ENCODE measurements at places on chromosomes 2 and 18. TPM values are rescaled to one million over a fixed set of nuclear protein-coding genes. Genes with fewer than 3 reads are reported as not detected.
A peak's percentile ranks its signal among the peaks of the same experiment; 100 is the strongest.

DNA sequence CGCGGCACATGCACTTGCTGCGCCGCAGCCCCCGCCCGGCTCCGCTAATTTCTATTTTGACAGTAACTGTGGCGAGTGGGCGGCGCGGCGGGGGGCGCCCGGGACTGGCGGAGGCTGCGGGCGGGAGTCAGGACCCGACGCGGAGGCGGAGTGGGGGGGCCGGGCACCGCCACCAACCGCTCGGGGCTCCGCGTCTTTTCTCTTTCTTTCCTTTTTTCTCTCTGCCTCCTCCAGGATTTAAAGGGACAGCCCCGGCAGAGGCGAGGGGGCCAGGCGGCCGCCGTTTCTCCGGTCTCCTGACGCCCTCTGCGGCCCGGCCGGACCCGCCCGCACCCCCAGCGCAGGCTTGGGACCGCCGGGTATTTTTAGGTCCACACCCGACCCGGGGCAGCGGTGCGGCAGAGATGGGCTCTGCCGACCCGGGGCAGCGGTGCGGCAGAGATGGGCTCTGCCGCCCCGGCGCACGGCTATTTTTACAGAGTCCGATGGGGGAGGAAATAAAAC, 460 bp upstream of the ZBTB7C start:
- H3K27me3 ChIP-seq = no peaks in the 10 kb centered on the region
- peaks cover 18% of the 10 kb centered on the region for H3K4me1 ChIP-seq
- peak; percentile 87 for DNase-seq
- H3K36me3 ChIP-seq = no peaks in the 10 kb centered on the region
- peak overlapping the region; percentile 87 for H3K27ac ChIP-seq

The PROKR1 gene
- total RNA-seq = not detected

DNA sequence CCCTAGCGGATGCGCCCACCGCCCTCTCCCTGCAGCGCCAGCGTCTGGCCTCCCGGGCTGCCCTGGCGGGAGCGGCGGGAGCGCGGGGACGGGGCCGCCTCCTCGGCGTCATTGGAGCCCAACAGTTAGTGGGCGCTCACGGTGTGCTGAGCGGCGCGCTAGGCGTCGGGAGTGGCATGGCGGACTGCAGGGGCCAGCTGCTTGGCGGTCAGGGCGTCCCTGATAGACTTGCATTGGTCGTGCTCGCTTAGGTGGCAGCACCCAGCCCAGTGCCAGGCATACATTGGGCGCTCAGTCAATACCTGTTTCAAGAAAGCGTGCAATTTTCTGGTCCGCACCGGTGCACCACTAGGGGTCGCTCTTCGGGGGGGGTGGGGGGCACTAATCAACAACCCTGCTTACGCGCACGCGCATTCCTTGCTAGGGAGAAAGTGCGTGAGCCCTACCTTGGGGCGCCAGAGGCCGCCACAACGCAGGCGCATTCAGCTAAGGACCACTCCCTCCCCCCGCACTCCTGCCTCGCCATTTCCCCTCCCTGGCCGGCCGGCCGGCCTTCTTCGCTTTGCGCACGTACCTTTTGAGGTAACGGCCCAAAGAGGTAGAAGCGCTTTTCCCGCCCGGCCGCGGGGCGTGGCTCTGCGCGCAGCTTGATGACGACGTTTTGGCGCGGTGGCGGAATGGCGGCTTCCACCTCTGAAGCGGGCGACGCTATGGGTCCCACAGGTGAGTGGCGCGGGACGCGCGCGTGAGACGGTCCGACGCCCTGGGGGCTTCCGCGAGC, 411 bp upstream of the MZT2A start:
- peak overlapping the region; percentile 21 for H3K4me3 ChIP-seq
- no peaks in the 10 kb centered on the region for H3K27me3 ChIP-seq
- DNase-seq = peak; percentile 96
- H3K27ac ChIP-seq = peak overlapping the region; percentile 93
- H3K36me3 ChIP-seq = no peaks in the 10 kb centered on the region
- H3K4me1 ChIP-seq = peaks cover 24% of the 10 kb centered on the region

- H3K27ac ChIP-seq = no peak overlapping the region
- no peak for DNase-seq
- no peak overlapping the region for H3K4me3 ChIP-seq
- peaks cover 3% of the 10 kb centered on the region for H3K4me1 ChIP-seq
Measured at GRCh38 chr2:71932780-71933466, 214.7 kb downstream of the CYP26B1 start.

DNA sequence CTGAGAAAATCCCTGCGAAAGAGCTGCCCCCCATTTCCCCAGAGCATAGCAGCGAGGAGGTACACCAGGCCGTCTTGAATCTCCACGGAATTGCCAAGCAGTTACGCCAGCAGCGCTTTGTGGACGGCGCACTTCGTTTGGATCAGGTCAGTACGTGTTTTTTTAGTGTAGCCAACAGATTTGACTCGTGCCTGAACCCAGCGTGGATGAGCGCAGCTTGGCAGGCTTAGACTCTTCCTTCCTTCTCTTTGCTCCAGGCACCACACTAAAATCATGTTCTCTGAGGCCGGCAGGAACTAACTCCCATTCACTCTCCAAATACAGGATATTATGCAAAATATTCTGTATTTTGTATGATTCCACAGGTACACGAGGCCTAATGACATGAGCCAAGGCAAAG, 115.3 kb upstream of the ALPP start:
- H3K27ac ChIP-seq = no peak overlapping the region
- H3K27me3 ChIP-seq = no peaks in the 10 kb centered on the region
- no peak for DNase-seq
- H3K4me3 ChIP-seq = no peak overlapping the region

Measured in thyroid gland (tissue), 4 donors.